Fibroblast of skin of back (primary cell): ENCODE measurements at places on chromosomes 12 and 14.

GRCh38 chr14:33280646-33281045 is 342.0 kb downstream of the NPAS3 start:
- peak; percentile 24 for DNase-seq

DNA sequence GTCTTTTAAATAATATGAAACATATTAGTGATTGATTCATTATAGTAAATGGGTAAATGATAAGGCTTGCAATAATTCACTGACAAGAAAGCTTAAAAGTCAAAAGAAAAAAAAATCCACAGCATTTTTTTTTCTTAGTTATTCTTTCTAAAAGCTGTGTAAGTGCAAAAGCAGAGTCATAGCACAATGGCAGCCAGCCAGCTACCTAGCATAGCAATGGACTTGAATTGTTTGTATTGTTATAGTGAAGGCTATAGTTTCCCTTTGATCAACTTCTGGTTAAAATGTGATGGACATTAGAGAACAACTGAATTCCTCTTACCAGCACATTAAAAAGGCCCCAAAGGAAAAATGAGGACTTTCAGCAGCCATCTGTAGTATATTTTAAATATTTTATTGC is 232.1 kb downstream of the NAV3 start:
- peak; percentile 57 for DNase-seq

GRCh38 chr14:24066496-24067132 is 4.7 kb upstream of the CPNE6 start:
- no peak for DNase-seq

DNA sequence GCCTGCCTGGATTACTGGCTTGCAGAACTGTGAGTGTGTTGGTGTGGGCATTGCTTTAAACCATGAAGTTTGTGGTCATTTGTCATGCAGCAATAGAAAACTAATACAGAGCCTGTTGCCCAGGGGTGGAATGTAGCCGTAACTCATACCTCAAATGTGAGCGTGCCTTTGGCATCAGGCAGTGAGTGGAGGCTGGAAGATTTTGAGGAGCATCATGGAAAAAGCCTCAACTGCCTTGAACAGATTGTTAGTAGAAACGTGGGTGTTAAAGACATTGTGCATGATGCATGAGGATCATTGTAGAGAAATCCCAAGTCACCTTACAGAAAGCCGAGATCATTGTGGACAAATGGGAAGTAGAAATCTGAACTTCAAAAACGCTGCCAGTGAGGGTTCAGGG is 580.5 kb downstream of the AACS start:
- DNase-seq, result no peak

GRCh38 chr14:39875028-39875427 is 442.8 kb upstream of the FBXO33 start:
- DNase-seq, result no peak

DNA sequence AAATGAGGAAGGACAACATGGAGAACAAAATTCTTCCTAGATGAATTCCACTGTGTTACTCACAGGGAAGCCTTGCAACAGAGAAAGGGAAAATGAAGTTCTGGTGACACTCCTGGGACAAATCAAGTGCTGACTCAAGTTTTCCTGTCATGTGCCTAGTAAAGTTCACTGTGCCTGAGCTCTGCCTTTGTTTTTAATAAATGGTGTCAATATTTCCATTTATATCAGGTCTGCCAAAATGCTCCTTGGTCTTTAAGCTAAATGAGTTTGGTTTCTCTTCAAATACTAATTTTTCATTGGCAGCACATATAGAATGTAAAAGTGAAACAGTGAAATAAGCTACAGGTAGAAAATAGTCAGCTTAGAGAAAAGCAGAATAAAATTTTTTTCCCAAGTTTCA is 33.0 kb downstream of the HIGD1C start:
- peak; percentile 89 for DNase-seq

GRCh38 chr12:80714846-80715245 is 1.9 kb upstream of the MYF5 start:
- DNase-seq, result no peak

GRCh38 chr12:94078138-94078723 is 70.1 kb upstream of the PLXNC1 start:
- DNase-seq, result no peak

- DNase-seq, result no peak
Observed at GRCh38 chr12:64561302-64562136, 48.8 kb upstream of the RASSF3 start.
